ENCODE measurements at places on chromosomes 12 and 14.

- DNase-seq = no peak
Measured at GRCh38 chr14:92944976-92945375, 22.0 kb downstream of the CHGA start.

GRCh38 chr14:60245380-60246177, 3.4 kb upstream of the PPM1A start:
- peak; percentile 33 for DNase-seq

DNA sequence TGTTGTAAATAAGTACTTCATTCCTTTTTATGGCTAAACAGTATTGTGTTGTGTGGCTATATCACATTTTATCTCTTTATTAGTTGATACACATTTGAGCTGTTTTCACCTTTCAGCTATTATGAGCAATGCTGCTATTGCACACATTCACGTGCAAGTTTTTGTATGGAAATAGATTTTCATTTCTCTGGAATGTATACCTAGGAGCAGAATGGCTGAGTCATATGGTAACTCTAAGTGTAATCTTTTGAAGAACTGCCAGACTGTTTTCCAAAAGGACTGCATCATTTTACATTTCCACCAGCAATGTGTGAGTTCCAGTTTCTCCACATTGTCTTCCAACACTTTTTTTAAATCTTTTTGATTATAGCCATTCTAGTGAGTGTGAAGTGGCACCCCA, 134.0 kb downstream of the SRGAP1 start:
- DNase-seq = no peak

- peak; percentile 35 for DNase-seq
Measured at GRCh38 chr12:49838973-49839633, 3.8 kb downstream of the BCDIN3D start.

GRCh38 chr14:96944297-96944696, 147.1 kb downstream of the VRK1 start:
- no peak for DNase-seq

DNA sequence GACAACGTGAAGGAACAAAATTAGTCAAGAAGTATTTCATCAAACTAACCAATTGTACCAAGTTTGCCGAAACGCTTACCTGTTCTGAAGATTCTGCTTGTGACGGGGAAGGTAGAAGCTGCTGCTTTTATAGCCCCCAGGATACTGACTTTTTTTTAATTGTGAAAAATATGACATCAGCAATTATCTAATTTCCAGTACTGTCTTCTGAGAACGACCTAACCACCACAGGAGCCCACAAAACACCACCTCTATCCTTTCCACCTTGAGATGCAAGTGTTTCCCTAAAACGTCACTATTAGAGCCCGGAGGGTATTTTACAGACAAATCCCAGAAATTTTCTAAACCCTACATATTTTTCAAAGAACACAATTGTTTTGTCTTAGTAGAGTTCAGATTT, at the start of gene IL22:
Gene IL22 (minus strand): TSS at position 101 of the 400 bp plus-strand sequence. CDS start 156 bp downstream, outside the sequence.
- DNase-seq = no peak

DNA sequence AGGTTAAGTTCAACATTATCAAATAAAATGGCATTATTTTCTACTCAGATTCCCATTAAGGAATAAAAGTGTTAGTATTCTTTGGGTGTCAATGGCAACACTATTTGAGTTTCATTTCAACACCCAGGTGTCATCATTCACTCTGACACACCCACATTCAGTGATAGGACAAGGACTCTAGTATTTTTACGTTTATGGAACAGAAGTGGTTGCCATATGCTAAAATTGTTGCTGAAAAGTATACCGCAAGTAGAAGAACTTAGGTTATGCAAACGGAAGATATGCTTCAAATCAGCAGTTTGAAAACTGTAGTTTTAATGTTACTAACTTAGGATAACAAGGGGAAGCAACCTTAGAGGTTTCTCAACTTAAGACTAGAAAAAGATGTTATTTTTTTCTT, 20.0 kb upstream of the SGPP1 start:
- DNase-seq = no peak

GRCh38 chr14:61171727-61172126, 109.4 kb downstream of the TMEM30B start:
- no peak for DNase-seq

DNA sequence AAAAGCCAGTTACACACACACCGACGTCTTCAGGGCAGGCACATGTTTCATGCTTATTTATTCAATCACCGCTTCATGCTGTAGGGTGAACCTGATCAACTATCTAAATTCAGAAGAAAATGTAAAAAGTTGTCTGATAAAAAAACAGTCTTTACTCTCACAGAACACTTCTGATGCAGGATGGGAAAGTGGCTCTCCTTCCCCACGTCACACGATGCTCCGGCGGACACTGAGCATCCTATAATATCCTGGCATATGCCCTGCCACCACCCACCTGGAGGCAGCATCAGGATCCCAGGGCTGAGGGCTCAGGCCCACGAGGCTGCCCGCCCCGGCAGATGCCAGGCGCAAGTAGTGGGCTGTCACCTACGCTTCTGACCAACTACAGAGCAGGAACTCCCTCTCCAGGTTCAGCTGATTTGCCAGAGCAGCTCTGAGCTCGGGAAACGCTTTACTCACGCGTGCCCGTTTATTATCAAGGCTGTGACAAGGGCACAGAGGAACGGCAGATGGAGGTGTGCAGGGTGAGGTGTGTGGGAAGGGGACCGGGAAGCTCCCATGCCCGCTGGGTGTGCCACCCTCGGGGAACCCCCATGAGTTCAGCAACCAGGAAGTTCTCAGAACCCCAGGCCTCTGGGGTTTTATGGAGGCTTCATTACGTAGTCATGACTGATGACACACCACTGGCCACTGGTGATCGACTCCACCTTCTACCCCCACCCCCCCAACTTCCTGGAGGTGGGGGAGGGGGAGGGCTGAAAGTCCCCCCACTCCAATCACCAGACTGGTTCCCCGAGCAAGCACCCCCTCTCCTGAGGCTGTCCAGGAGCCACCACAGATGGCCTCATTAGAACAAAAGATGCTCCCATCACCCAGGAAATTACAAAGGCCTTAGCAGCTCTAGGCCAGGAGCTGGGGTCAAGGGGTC, 32.1 kb downstream of the SLC15A4 start:
- DNase-seq = no peak

DNA sequence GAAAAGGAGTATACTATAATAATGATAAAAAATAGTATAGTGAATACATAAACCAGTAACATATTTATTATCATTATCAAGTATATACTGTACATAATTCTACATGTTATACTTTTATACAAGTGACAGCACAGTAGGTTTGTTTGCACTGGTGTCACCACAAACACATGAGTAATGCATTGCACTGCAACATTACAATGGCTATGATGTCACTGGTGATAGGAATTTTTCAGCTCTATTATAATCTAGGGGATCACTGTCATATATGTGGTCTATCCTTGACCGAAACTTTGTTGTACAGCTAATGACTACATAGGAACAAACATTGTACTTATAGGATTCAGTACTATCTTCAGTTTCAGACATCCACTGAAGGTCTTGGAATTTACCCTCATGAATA, 165.8 kb upstream of the SYT1 start:
- no peak for DNase-seq

DNA sequence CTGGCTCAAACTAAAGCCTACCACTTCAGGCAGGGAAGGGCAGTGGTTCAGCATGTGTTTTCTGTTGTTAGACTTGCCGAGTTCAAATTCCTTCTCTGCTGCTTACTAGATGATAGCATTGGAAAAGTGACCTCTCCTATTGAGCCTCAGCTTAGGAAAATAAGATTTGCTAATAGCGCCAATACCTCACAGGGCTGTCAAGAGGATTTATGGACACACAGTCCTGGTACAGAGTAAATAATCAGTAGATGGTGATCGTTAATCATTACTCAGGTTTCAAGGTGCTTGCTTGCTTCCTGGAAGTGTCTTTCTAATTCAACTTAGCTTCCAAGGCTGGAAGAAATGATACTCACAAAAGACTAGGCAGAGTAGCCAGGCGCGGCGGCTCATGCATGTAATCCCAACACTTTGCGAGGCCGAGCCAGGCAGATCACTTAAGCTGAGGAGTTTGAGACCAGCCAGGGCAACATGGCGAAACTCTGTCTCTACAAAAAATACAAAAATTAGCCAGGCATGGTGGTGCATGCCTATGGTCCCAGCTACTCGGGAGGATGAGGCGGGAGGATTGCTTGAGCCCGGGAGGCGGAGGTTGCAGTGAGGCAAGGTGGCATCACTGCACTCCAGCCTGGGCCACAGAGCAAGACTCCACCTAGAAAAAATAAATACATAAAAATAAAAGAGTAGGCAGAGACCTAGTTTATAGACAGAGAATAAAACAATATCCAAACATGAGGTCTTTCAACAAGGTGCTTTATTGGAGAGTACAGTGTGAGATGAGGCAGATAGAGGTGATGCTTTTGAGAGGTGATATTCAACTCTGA, 6.0 kb downstream of the PLA2G1B start:
- no peak for DNase-seq

- DNase-seq = no peak
Measured at GRCh38 chr14:103508521-103509329, 13.9 kb downstream of the CKB start.

DNA sequence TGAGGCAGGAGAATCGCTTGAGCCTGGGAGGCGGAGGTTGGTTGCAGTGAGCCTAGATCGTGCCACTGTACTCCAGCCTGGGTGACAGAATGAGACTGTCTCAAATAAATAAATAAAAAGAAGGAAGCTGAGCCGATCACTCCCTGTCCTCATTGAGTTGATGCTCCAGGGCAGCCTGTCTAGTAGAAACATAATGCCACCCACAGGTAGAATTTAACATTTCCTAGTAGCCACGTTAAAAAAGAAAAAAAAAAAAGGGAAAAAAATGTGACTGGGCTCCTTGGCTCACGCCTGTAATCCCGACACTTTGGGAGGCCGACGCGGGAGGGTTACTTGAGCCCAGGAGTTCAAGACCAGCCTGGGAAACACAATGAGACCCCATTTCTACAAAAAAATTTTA, 135.7 kb downstream of the SCARB1 start:
- no peak for DNase-seq

DNA sequence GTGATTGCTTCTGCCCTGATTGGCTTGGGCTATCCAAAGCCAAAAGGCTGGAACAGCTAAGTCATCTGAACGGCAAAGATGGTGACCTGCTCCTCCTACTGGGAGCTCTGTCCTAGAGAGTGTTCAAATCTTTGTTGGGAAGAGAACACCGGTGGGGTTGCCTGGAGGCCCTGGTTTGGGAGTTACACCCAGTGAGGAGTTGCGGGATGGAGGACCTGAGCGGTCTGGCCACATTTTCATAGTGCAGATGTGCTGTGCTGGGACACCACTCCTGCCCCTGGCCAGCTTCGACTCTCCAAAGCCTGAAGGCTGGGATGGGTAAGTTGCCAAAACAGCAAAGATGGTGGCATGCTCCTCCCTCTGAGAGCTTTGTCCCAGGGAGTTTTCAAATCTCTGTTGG, 795.4 kb downstream of the TRHDE start:
- no peak for DNase-seq

DNA sequence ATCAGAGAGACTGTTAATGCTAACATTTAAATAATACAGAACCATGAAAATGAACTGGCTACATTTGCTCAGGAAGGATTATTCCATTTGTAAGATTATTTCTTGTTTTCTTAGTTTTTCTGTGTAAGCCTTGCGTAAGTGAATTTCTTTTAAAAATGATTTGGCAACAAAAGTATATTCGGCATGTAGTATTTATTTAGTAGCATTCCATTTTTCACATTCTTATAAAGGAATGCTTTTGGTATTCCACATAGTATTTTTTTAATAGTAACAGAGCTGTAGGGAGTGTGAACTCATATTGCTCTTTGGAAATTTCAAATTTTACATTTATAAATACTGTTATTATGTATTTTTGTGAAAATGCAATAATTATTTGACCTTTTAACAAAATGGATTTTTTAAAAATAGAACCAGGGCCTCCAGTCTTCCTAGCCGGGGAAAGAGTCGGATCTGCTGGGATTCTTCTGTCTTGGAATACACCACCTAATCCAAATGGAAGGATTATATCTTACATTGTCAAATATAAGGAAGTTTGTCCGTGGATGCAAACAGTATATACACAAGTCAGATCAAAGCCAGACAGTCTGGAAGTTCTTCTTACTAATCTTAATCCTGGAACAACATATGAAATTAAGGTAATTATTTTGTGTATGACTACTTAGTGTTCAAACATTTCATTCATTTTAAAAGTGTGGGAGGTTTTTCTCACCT, 1.2 kb downstream of the PTPRQ start:
- no peak for DNase-seq

- no peak for DNase-seq
Measured at GRCh38 chr14:54039311-54039710, 82.7 kb upstream of the BMP4 start.

DNA sequence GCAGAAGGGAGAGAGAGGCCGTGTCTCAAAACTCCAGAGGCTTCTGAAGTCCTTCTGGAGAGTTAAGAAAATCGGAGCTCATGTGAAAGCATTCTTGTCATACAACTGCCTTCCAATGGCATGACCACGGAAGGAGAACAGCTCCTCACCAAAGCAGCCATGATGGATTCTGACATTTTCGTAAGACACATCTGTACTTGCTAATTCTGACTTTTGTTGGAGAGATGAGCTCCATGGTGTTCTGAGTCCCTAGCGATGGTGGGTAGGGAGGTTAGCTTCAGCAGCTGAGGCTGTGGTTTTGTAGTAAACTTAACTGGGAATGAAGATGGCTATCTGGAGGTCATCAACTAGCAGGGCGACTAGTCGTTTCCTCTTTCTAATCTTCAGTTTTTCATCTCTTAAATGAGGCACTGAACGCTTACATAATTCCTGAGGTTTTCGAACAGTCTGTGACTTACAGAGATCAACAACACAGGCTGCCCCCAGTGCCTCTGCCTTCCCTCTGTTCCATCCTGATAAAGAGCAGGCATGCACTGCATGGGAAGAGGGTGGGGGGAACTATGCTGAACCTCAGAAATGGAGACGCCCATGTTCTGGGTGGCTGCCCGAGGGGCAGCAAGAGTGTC, 28.6 kb upstream of the DICER1 start:
- no peak for DNase-seq

DNA sequence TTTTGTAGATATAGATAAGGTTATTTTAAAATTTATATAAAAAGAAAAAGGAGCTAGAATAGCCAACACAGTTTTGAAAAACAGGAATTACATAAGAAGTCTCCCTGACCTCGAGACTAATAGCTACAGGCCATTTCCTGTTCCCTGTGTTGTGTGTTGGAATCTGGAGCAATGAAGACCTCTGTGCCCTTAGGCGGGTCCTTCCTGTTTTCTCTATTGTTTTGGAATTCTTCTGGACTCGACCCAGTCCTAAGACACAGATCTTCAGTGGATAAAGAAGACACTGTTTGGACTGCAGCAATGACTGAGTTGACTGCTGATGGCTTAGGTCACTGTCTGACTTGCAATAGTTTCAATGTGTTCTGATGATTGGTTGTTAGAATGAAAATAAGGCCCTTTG, 26.2 kb downstream of the SNRPF start:
- DNase-seq = no peak

- DNase-seq = no peak
Measured at GRCh38 chr12:96882862-96883261, 24.2 kb upstream of the NEDD1 start.

DNA sequence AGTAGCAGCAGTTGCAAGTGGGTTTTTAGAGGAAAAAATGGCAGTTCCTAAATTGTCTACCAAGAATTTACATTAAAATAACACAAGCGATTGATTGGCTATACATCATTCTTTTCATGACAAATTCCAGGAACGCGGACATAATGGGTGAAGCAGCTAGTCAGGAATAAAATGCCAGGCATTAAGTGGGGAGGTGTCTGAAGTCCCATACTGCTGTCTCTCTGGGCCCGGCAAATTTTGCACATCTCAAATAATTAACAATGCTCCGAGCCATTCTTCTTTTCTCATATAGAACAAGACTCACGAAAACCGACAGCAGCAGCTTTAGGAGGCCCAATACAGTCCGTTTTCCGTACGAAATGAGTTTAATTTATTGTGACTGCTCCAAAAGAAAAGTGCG, 696 bp downstream of the RPL36AL start:
- no peak for DNase-seq

- peak; percentile 55 for DNase-seq
Measured at GRCh38 chr12:124599074-124599999, 31.9 kb upstream of the NCOR2 start.

Measured in stimulated activated CD8-positive, alpha-beta memory T cell treated with anti-CD3 and anti-CD28 coated beads, Interleukin-4, amount 100 ng/mL, for 48 hours (primary cell).